ENCODE measurements at places on chromosomes 1 and 21. TPM values are rescaled to one million over a fixed set of nuclear protein-coding genes. Genes with fewer than 3 reads are reported as not detected.

DNA sequence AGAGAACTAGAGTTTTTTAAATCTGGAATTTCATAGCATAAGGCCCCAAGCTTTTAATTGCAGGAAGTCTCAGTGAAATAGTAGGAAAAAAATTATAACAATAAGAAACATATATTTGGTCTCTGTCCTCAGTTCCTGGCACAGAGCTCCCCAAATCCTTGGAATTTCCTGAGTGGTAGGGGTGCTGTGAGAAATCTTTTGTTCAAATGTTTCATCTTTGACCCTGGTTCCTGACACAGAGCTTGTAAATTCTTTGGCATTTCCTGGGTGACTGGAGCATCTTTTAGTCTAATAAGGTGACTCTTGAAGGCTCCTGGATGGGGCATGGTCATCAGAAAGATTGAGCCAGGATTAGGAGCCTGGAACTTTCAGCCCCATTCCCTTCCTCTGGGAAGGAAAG, 225.7 kb upstream of the AJAP1 start:
- DNase-seq: no peak
- H3K27me3 ChIP-seq: no peaks in the 10 kb centered on the region
- H3K4me1 ChIP-seq: no peaks in the 10 kb centered on the region
- H3K36me3 ChIP-seq: no peaks in the 10 kb centered on the region
- no peak overlapping the region for H3K4me3 ChIP-seq

DNA sequence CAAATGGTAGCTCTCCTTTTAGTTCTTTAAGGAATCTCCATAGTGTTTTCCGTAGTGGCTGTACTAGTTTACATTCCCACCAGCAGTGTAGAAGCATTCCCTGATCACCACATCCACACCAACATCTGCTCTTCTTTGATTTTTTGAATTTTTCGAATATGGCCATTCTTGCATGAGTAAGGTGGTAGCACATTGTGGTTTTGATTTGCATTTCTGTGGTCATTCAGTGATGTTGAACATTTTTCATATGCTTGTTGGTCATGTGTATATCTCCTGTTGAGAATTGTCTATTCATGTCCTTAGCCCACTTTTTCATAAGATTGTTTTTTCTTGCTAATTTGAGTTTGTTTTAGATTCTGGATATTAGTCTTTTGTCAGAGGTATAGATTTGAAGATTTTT, 84.6 kb upstream of the B3GALT2 start:
- H3K27ac ChIP-seq: peak overlapping the region; percentile 22
- no peaks in the 10 kb centered on the region for H3K27me3 ChIP-seq
- H3K4me3 ChIP-seq: no peak overlapping the region
- no peaks in the 10 kb centered on the region for H3K4me1 ChIP-seq
- no peaks in the 10 kb centered on the region for H3K36me3 ChIP-seq

- no peak overlapping the region for H3K4me3 ChIP-seq
- H3K27me3 ChIP-seq: no peaks in the 10 kb centered on the region
- no peaks in the 10 kb centered on the region for H3K36me3 ChIP-seq
- H3K4me1 ChIP-seq: no peaks in the 10 kb centered on the region
Measured at GRCh38 chr21:28908351-28908750, 84.3 kb downstream of the LTN1 start.

DNA sequence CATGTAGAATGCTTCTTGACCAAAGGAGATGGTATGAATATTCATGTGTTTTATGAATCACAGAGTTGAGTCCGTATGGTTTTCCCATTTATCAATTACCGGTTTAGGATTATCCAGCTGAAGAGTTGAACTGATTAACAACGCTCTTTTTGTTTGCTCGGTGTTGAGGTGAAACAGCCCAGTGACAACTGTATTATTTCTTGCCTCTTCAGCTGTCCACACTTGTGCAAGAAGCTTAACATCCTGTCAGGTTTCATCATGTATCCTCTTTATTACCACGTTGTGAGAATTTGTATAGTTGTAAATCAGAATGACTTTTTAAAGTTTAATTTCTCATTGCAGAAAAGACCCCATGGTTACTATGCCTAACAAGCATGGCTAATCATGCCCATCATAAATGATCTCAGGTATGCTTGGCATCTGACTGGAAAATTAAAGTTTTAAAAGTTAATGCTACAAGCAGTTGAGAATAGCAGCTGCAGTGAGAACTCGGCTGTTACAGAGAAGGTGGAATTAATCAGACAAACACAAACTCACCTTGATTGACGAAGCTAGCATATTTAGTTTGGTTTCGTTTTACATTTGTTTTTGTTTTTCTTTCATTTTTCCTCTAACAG, 563.2 kb upstream of the ADGRL2 start:
- peaks cover 2% of the 10 kb centered on the region for H3K27me3 ChIP-seq
- H3K27ac ChIP-seq: no peak overlapping the region
- no peak for DNase-seq
- no peaks in the 10 kb centered on the region for H3K36me3 ChIP-seq
- peak overlapping the region; percentile 56 for H3K4me3 ChIP-seq
- H3K4me1 ChIP-seq: no peaks in the 10 kb centered on the region

GRCh38 chr1:27504588-27505419, 14.8 kb upstream of the WASF2 start:
- no peak overlapping the region for H3K27ac ChIP-seq
- no peaks in the 10 kb centered on the region for H3K27me3 ChIP-seq
- peak; percentile 45 for DNase-seq
- no peaks in the 10 kb centered on the region for H3K36me3 ChIP-seq

GRCh38 chr1:111563619-111564018, 56.0 kb upstream of the RAP1A start:
- peaks cover 41% of the 10 kb centered on the region for H3K4me1 ChIP-seq
- no peaks in the 10 kb centered on the region for H3K36me3 ChIP-seq
- no peaks in the 10 kb centered on the region for H3K27me3 ChIP-seq
- peak; percentile 88 for DNase-seq
- no peak overlapping the region for H3K4me3 ChIP-seq

DNA sequence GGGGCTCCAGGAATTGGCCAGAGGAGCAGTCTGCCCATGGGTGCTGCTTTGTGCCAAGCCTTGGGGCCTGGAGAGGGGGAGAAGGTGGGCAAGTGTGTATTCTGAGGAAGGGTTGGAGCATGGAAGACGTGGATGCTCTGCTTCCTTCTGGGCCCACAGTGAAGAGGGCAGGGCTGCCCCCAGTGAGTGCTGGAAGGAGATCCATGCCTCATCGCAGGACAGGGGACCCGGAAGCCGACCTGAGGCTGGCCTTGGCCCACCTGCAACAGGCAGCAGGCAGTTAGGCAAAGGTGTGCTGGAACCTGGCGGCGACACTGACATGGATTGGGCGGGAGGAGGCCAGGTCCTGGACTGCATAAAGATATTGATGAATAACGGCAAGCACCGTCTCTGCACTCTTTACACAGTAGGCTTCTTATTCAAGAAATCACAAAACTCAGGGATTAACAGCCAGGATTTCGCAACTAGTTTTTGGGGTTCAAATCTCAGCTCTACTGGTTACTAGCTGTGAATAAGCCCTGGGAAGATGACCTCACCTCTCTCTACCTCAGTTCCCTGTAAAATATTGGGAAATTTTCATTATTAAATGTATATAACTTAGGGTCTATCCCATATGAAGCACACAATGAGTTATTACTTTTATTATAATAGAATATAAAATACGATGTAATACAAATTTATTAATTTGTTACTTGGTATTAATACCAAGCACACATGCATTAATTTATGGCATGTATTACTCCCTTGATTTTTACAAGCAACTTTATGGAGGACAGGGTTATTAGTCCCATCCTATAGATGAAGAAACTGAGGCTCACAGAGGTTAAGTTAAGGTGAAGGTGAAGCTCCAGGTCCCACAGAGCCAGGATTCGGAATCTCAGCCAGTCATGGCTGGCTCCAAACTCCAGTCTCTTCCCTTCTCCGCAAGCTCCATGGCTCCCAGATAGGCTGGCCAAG, 62.3 kb downstream of the DHRS3 start:
- H3K36me3 ChIP-seq: no peaks in the 10 kb centered on the region
- peaks cover 7% of the 10 kb centered on the region for H3K4me1 ChIP-seq
- no peak for DNase-seq
- no peaks in the 10 kb centered on the region for H3K27me3 ChIP-seq

GRCh38 chr1:15876357-15877055, 29.0 kb downstream of the SPEN start:
- DNase-seq: no peak
- H3K27me3 ChIP-seq: no peaks in the 10 kb centered on the region
- H3K27ac ChIP-seq: no peak overlapping the region
- no peaks in the 10 kb centered on the region for H3K4me1 ChIP-seq
- peaks cover 4% of the 10 kb centered on the region for H3K36me3 ChIP-seq
- no peak overlapping the region for H3K4me3 ChIP-seq

GRCh38 chr1:201020040-201020591, 3.4 kb downstream of the KIF21B start:
- H3K4me3 ChIP-seq: no peak overlapping the region
- no peaks in the 10 kb centered on the region for H3K27me3 ChIP-seq
- H3K27ac ChIP-seq: no peak overlapping the region
- peaks cover 28% of the 10 kb centered on the region for H3K4me1 ChIP-seq

DNA sequence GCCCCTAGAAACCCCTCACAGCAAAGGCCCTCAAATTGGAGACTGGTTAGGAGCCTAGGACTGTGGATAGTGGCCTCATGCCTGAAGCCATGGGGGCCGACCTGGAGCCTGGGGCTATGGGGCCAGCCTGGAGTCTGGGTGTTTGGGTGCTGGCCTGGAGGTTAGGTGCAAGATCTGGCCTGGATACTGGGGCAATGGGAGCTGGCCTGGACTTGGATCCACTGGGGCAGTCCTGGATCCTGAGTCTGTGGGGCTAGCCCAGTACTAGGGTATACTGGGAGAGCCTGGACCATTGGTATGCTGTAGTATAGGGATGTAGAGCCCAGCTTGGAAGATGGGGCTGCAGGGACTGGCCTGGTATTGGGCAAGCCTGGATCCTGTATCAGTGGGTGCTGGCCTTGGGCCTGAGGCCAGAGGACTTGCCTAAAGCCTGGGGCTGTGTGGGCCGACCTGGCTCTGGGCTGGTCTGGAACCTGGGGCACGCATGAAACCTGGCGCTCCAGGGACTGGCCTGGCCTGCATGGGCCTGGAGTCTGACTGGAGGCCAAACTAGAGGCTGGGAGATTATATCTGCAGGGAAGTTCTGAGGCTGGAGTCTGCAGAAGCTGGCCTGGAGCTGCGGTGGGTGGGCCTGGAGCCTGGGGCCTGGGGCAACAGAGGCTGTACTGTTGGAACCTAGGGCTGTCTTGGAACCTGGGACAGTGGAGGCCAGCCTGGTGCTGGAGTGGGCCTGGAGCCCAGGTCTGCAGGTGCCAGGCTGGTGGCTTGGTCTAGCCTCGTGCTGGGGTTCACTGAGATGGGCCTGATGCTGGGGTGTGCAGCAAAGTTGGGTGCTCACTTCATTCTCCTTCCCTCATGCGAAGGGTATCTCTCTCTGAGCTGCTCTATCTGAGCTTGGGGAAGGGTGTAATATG, 12.6 kb upstream of the DENND1B start:
- DNase-seq: no peak
- H3K36me3 ChIP-seq: no peaks in the 10 kb centered on the region
- no peaks in the 10 kb centered on the region for H3K27me3 ChIP-seq
- H3K27ac ChIP-seq: no peak overlapping the region
- no peak overlapping the region for H3K4me3 ChIP-seq

GRCh38 chr1:54054438-54054749, 986 bp downstream of the TCEANC2 start:
- H3K4me1 ChIP-seq: peaks cover 15% of the 10 kb centered on the region
- no peaks in the 10 kb centered on the region for H3K27me3 ChIP-seq
- H3K36me3 ChIP-seq: no peaks in the 10 kb centered on the region
- no peak overlapping the region for H3K27ac ChIP-seq
- peak overlapping the region; percentile 97 for H3K4me3 ChIP-seq
- no peak for DNase-seq

DNA sequence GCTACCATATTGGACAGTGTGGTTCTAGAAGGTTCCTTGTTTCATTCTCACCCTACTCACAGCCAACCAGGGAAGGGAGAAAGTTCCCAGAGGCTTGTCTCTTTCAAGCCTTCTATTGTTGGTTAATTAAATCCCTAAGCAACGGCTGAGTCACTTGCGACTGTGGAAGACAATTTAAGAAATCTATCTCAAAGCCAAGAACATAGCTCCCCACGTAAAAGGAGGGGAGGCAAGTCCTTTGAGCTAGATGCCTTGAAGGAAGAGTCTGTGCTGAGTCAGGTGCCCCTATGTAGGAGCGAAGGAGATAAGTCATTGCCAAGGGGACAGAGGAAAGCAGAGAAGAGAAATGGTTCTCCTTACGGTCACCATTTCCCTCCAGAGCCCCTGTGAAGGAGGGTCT, 79.4 kb upstream of the PPP2R5A start:
- no peaks in the 10 kb centered on the region for H3K36me3 ChIP-seq
- H3K4me3 ChIP-seq: no peak overlapping the region
- H3K4me1 ChIP-seq: no peaks in the 10 kb centered on the region
- no peak overlapping the region for H3K27ac ChIP-seq
- no peaks in the 10 kb centered on the region for H3K27me3 ChIP-seq
- DNase-seq: peak; percentile 46

- H3K27ac ChIP-seq: no peak overlapping the region
- DNase-seq: no peak
- H3K27me3 ChIP-seq: peaks cover 3% of the 10 kb centered on the region
- no peak overlapping the region for H3K4me3 ChIP-seq
Measured at GRCh38 chr1:116682641-116683221, 15.2 kb upstream of the IGSF3 start.

DNA sequence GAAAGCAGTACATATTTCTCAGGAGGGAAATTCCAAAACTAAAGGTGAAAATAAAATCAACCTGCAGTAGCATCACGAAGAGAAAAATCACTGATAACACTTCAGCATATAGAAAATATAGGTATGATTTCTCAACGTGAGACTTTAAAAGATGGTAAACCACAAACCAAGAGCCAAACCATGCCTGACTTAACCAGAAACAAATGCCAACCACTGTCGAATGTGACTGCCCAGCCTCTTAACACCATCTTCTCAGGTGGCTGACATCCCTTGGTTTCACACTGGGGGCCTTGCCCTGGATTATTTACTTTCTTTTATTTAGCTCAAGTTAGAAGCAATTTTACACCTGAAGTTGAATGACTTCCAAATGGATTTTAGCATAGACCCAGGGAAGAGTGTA, 10.1 kb downstream of the HMGCS2 start:
- no peaks in the 10 kb centered on the region for H3K4me1 ChIP-seq
- no peak for DNase-seq
- no peak overlapping the region for H3K4me3 ChIP-seq

DNA sequence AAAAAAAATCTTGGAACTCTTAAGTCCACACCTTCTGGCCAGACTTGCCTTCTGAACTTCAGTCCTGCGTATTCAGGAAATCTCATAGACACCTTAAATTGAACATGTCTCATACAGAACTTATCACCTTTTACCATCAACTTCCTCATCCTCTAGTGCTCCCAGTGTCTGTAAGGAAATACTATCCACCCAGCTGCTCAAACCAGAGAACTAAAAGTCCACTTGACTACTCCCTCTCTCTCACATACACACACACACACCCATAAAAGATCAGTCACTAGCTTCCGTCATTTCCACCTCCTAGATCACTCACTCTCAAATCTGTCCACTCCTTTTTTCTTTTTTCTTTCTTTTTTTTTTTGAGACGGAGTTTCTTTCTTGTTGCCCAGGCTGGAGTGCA, 10.9 kb upstream of the CAP1 start:
- DNase-seq: no peak
- H3K4me3 ChIP-seq: no peak overlapping the region
- H3K27ac ChIP-seq: no peak overlapping the region
- no peaks in the 10 kb centered on the region for H3K27me3 ChIP-seq
- peaks cover 7% of the 10 kb centered on the region for H3K4me1 ChIP-seq

COX20 gene
- total RNA-seq: 48.0 TPM

ATP1A2 gene
- 3.5 TPM for total RNA-seq

ADCY10 gene
- 0.07 TPM for total RNA-seq

FCAMR gene
- total RNA-seq: not detected

ANGPTL7 gene
- total RNA-seq: 0.70 TPM

PTGS2 gene
- total RNA-seq: 2.5 TPM

ACADM gene
- total RNA-seq: 29.6 TPM

BRDT gene
- not detected for total RNA-seq

RIMS3 gene
- total RNA-seq: 4.3 TPM

Measured in astrocyte (in vitro differentiated cells and primary cell).